ENCODE measurements at places on chromosomes 3 and 15. TPM values are rescaled to one million over a fixed set of nuclear protein-coding genes. Genes with fewer than 3 reads are reported as not detected.

GRCh38 chr3:5644773-5645670, 457.5 kb downstream of the EDEM1 start:
- DNase-seq: no peak

- no peak for DNase-seq
Measured at GRCh38 chr3:66572090-66572675, 71.4 kb upstream of the LRIG1 start.

DNA sequence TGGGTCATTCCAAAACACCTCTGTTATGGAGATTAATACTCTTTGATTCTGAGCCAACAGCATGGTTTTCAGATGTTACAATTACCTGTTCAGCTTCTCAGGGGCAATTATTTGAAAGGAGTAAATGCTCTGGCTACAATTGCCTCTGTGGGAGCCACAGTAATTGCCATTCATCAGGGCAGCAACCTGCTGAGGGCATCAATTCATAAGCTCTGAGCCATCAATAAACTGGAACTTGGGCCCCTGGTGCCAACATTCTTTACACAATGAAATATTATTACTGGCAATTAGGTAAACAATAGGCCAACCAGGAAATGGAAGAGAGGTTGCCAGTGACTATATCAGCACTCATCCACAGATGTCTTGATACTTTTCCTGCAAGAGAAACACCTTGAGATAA, 660.8 kb downstream of the MECOM start:
- DNase-seq: no peak

GRCh38 chr15:38683382-38684242, 119.0 kb upstream of the RASGRP1 start:
- DNase-seq: no peak

- DNase-seq: no peak
Measured at GRCh38 chr3:141537856-141538255, 51.0 kb downstream of the RASA2 start.

Gene GNL3
- total RNA-seq: 371 TPM
